Activated CD8-positive, alpha-beta memory T cell treated with anti-CD3 and anti-CD28 coated beads, Interleukin-2, amount 10 ng/mL, durations not matched to agents 7 days and 5 days (primary cell): ENCODE measurements at places on chromosomes 7 and 10. TPM values are rescaled to one million over a fixed set of nuclear protein-coding genes. Genes with fewer than 3 reads are reported as not detected.

The COL13A1 gene
- not detected for total RNA-seq

The PON1 gene
- total RNA-seq = not detected

The BAIAP2L1 gene
- total RNA-seq = 1.4 TPM

DNA sequence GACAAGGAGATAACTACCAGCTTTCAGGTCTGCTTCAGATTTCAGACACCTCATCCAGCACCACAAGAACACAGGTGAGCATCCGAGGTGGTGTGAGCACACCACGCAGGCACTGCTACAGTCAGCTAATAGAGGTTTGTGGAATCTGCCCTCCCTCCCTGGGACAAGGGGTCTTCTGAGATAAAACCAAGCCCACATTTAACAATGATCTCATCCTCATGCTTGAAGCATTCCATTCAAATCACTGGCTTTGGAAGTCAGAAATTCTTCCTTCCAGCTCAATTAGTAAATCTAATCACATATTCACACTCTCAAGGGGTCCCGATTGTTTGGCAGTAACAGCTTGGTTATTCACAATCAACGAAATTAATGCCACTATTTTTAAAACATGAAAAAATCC is 331.4 kb downstream of the ELMO1 start:
- peaks cover 6% of the 10 kb centered on the region for H3K4me1 ChIP-seq
- no peak overlapping the region for H3K27ac ChIP-seq
- DNase-seq = no peak
- H3K27me3 ChIP-seq = no peaks in the 10 kb centered on the region
- H3K36me3 ChIP-seq = peaks cover 41% of the 10 kb centered on the region
- H3K4me3 ChIP-seq = no peak overlapping the region

GRCh38 chr7:125606671-125607070 is 677.0 kb upstream of the POT1 start:
- no peak for DNase-seq
- H3K4me1 ChIP-seq = no peaks in the 10 kb centered on the region
- no peaks in the 10 kb centered on the region for H3K27me3 ChIP-seq
- H3K4me3 ChIP-seq = no peak overlapping the region
- H3K36me3 ChIP-seq = no peaks in the 10 kb centered on the region
- no peak overlapping the region for H3K27ac ChIP-seq

- no peaks in the 10 kb centered on the region for H3K4me1 ChIP-seq
- H3K36me3 ChIP-seq = peaks cover 3% of the 10 kb centered on the region
- no peak for DNase-seq
- no peaks in the 10 kb centered on the region for H3K27me3 ChIP-seq
- H3K27ac ChIP-seq = no peak overlapping the region
Observed at GRCh38 chr7:17103984-17104383, 194.5 kb upstream of the AHR start.

DNA sequence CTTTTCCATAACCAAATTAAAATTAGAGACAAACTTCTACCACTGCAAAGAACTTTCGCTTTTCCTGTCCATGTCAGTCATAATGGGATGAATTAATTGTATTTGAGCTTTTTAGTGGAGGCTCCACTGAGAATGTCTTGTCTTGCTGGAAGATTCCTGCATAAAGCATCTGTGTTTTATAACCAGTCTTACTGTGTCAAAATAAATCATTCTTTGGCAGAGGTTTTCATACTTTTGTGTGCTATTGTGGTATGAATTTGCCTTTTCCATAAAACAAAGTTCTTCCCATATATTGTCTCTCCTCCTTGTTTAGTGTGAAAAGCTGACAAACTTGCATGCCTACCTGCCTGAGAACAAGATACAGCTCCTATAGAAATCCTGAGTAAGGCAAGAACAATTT is 124.8 kb upstream of the CCDC6 start:
- H3K36me3 ChIP-seq = no peaks in the 10 kb centered on the region
- H3K4me3 ChIP-seq = no peak overlapping the region
- H3K4me1 ChIP-seq = peaks cover 2% of the 10 kb centered on the region

DNA sequence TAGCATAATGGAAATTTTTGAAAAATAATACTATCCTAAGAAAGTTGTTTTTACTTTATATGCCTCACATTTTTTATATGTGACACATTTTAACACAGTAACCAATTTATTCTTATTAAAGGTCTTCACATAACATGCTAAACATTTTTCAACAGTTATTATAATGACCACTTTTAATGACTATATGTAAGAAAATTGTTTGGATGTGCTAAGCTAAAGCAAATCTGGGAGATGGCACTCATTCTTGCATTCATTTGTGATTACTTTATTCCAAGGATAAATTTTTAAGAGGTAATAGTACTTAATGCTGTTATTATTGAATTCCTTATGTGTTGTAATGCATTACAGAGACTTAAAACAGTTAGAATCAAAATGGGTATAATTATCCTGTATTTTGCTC is 88.1 kb downstream of the ANKIB1 start:
- no peak for DNase-seq
- H3K36me3 ChIP-seq = peaks cover 34% of the 10 kb centered on the region
- H3K4me3 ChIP-seq = no peak overlapping the region
- no peaks in the 10 kb centered on the region for H3K4me1 ChIP-seq

- no peaks in the 10 kb centered on the region for H3K4me1 ChIP-seq
- H3K36me3 ChIP-seq = no peaks in the 10 kb centered on the region
- no peak for DNase-seq
Observed at GRCh38 chr10:118997379-118997778, 32.1 kb upstream of the NANOS1 start.
